ENCODE measurements at places on chromosomes 4 and X. TPM values are rescaled to one million over a fixed set of nuclear protein-coding genes. Genes with fewer than 3 reads are reported as not detected.

GRCh38 chr4:158170691-158171561, 1.9 kb downstream of the GASK1B start:
- no peak overlapping the region for H3K27ac ChIP-seq
- peaks cover 3% of the 10 kb centered on the region for H3K27me3 ChIP-seq
- H3K36me3 ChIP-seq: no peaks in the 10 kb centered on the region
- no peaks in the 10 kb centered on the region for H3K4me1 ChIP-seq

GRCh38 chr4:113070755-113071154, 21.3 kb downstream of the ANK2 start:
- no peak for DNase-seq
- no peak overlapping the region for H3K4me3 ChIP-seq
- H3K36me3 ChIP-seq: no peaks in the 10 kb centered on the region
- no peak overlapping the region for H3K27ac ChIP-seq
- no peaks in the 10 kb centered on the region for H3K4me1 ChIP-seq

- peaks cover 3% of the 10 kb centered on the region for H3K4me1 ChIP-seq
- no peaks in the 10 kb centered on the region for H3K36me3 ChIP-seq
- DNase-seq: no peak
- no peak overlapping the region for H3K27ac ChIP-seq
- no peak overlapping the region for H3K4me3 ChIP-seq
- H3K27me3 ChIP-seq: peaks cover 11% of the 10 kb centered on the region
Observed at GRCh38 chr4:42398171-42398870, 1.0 kb downstream of the SHISA3 start.

- no peaks in the 10 kb centered on the region for H3K36me3 ChIP-seq
- no peaks in the 10 kb centered on the region for H3K4me1 ChIP-seq
- no peak overlapping the region for H3K27ac ChIP-seq
- H3K4me3 ChIP-seq: no peak overlapping the region
Observed at GRCh38 chrX:8403988-8404387, 60.6 kb upstream of the VCX3B start.

- no peak for DNase-seq
- H3K4me1 ChIP-seq: no peaks in the 10 kb centered on the region
- H3K27me3 ChIP-seq: no peaks in the 10 kb centered on the region
- H3K27ac ChIP-seq: no peak overlapping the region
Observed at GRCh38 chr4:21992330-21992729, 43.8 kb upstream of the KCNIP4 start.

- no peak overlapping the region for H3K4me3 ChIP-seq
- no peak for DNase-seq
- no peaks in the 10 kb centered on the region for H3K4me1 ChIP-seq
- H3K27me3 ChIP-seq: no peaks in the 10 kb centered on the region
- no peaks in the 10 kb centered on the region for H3K36me3 ChIP-seq
- no peak overlapping the region for H3K27ac ChIP-seq
Observed at GRCh38 chr4:19540859-19541540, 710.7 kb upstream of the SLIT2 start.

DNA sequence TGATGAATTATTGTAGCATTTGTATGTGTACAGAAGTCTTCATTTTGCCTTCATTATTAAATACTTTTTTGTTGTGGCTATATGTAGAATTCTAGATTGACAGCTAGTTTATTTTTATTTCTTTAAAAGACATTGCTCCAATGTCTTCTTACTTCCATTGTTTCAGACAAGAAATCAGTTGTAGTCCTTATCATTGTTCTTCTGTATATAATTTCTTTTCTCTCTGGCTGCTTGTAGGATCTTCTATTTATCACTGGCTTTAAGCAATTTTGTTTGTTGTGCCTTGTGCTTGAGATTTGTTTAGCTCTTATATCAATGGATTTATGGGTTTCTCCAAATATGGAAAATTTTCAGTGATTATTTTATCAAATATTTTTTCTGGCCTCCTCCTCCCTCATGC, 13.5 kb upstream of the GATB start:
- no peaks in the 10 kb centered on the region for H3K27me3 ChIP-seq
- H3K27ac ChIP-seq: no peak overlapping the region
- H3K4me3 ChIP-seq: no peak overlapping the region

DNA sequence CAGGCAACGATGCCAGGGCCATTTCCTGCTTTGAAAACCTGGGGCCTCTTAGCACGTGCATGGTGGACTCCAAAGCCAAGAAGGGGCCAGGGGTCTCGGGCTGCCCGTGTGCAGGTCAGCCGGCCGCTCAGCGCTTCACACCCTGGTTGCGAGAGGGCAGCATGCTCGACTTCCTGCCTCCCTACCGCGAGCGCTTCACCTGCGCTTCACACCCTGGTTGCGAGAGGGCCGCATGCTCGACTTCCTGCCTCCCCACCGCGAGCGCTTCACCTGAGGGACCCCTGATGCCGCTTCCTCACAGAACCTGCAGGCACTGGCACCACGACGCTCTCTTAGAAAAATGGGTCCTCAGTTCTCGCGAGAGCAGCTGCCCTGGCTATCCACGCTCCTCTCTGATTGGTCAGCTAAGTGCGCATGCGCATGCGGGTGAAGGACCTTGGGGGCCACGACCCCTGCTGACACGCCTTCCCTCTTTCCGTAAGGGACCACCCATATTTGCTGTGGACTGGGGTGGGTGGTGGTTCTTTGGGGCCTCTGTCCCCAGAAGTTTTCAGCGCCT, at the start of gene FAM9A:
Gene FAM9A (minus strand): TSS at position 343 of the 559 bp plus-strand sequence. CDS start 1,212 bp downstream, outside the sequence.
- no peak within 1 kb of the TSS for H3K4me3 ChIP-seq
- H3K36me3 ChIP-seq: no peaks in the 10 kb centered on the region
- no peak within 1 kb of the TSS for H3K27ac ChIP-seq
- no peak for DNase-seq
- H3K4me1 ChIP-seq: no peaks in the 10 kb centered on the region

DNA sequence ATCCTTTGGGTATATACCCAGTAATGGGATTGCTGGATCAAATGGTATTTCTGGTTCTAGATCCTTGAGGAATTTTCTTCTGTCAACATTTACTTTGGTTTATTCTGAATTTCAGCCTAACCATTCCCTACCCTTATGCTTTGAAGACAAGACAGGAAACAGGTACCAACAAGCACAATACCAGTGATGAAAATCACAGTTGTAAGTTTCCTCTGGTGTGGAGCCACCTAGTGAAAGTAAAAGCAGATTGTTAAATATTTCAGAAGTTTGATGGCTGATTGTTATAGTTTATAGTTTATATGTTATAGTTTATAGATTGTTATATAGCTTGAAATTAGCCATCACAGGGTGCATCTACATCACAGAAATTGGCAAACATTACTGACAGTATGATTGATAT, 104.5 kb upstream of the AGA start:
- no peaks in the 10 kb centered on the region for H3K4me1 ChIP-seq
- H3K27ac ChIP-seq: no peak overlapping the region
- no peak overlapping the region for H3K4me3 ChIP-seq
- no peaks in the 10 kb centered on the region for H3K27me3 ChIP-seq
- H3K36me3 ChIP-seq: no peaks in the 10 kb centered on the region

- H3K4me1 ChIP-seq: no peaks in the 10 kb centered on the region
- no peak for DNase-seq
- H3K4me3 ChIP-seq: no peak overlapping the region
- no peaks in the 10 kb centered on the region for H3K36me3 ChIP-seq
Observed at GRCh38 chrX:122552286-122552800, 631.7 kb upstream of the GRIA3 start.

GRCh38 chr4:42489095-42489494, 91.8 kb downstream of the SHISA3 start:
- no peak for DNase-seq
- H3K36me3 ChIP-seq: no peaks in the 10 kb centered on the region
- H3K4me1 ChIP-seq: no peaks in the 10 kb centered on the region
- no peak overlapping the region for H3K27ac ChIP-seq
- H3K27me3 ChIP-seq: no peaks in the 10 kb centered on the region
- H3K4me3 ChIP-seq: no peak overlapping the region

- no peak for DNase-seq
- H3K27ac ChIP-seq: no peak overlapping the region
- no peaks in the 10 kb centered on the region for H3K36me3 ChIP-seq
- no peaks in the 10 kb centered on the region for H3K4me1 ChIP-seq
Observed at GRCh38 chr4:166335256-166335938, 462.4 kb downstream of the TLL1 start.

DNA sequence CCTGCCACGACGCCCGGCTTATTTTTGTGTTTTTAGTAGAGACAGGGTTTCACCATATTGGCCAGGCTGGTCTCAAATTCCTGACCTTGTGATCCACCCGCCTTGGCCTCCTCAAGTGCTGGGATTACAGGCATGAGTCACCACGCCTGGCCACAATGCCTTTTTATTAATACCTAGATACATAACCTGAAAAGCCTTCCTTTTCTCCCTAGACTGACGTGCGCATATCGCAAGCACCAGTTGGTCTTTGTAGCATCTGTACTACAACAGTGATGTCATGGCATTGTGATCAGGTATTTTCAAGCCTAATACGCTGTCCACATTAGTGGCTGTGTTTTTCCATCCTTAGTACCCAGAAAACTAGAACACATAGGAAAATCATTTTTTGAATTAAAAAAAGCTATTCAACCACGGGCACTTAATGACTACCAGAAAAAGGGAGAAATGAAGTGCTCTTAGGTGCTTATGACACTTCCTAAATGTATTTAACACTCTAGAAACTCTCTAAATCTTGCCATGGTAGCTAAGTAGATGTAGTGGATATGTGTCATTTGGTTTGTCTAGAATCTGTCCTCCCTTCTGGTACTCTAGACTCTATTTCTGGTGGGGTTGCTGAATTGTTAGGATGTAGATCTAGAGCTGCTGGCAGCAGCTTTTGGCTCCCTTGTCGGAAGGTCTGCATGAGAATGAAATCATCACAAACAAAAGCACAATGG, 707.8 kb downstream of the STIM2 start:
- no peak for DNase-seq
- no peaks in the 10 kb centered on the region for H3K36me3 ChIP-seq
- no peak overlapping the region for H3K27ac ChIP-seq
- no peaks in the 10 kb centered on the region for H3K27me3 ChIP-seq

GRCh38 chr4:44861756-44862155, 135.4 kb upstream of the GNPDA2 start:
- no peaks in the 10 kb centered on the region for H3K27me3 ChIP-seq
- H3K4me3 ChIP-seq: no peak overlapping the region
- no peak overlapping the region for H3K27ac ChIP-seq
- H3K4me1 ChIP-seq: no peaks in the 10 kb centered on the region
- no peaks in the 10 kb centered on the region for H3K36me3 ChIP-seq
- DNase-seq: no peak

GRCh38 chrX:15744181-15744867, 6.3 kb downstream of the CA5B start:
- H3K27ac ChIP-seq: no peak overlapping the region
- H3K36me3 ChIP-seq: no peaks in the 10 kb centered on the region

DNA sequence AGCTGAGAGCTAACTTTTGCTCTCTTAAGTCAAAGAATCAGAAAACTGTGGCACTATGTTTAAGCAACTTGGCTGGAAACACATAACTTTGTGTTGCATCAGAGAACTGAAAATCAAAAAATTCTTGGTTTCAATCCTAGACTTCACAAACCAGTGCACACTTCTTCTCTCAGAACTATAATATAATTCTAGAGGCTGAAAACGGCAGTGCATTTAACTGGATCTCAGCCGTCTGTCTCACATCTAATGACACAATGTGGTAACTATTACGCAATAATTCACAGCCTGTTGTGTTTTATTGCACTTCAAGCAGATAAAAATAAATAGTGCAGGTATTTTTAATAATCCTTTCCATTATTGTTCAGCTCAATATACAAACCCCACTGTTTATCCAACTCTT, 260.6 kb upstream of the DIAPH2 start:
- no peaks in the 10 kb centered on the region for H3K27me3 ChIP-seq
- no peak overlapping the region for H3K4me3 ChIP-seq
- H3K36me3 ChIP-seq: no peaks in the 10 kb centered on the region
- no peak for DNase-seq

GRCh38 chrX:134377537-134377936, 82.4 kb upstream of the HPRT1 start:
- no peak overlapping the region for H3K4me3 ChIP-seq
- H3K27ac ChIP-seq: no peak overlapping the region
- H3K27me3 ChIP-seq: no peaks in the 10 kb centered on the region
- H3K4me1 ChIP-seq: peaks cover 7% of the 10 kb centered on the region
- H3K36me3 ChIP-seq: no peaks in the 10 kb centered on the region

- no peak for DNase-seq
- no peaks in the 10 kb centered on the region for H3K27me3 ChIP-seq
- H3K27ac ChIP-seq: no peak overlapping the region
Observed at GRCh38 chrX:96394598-96394997, 290.0 kb upstream of the DIAPH2 start.

DNA sequence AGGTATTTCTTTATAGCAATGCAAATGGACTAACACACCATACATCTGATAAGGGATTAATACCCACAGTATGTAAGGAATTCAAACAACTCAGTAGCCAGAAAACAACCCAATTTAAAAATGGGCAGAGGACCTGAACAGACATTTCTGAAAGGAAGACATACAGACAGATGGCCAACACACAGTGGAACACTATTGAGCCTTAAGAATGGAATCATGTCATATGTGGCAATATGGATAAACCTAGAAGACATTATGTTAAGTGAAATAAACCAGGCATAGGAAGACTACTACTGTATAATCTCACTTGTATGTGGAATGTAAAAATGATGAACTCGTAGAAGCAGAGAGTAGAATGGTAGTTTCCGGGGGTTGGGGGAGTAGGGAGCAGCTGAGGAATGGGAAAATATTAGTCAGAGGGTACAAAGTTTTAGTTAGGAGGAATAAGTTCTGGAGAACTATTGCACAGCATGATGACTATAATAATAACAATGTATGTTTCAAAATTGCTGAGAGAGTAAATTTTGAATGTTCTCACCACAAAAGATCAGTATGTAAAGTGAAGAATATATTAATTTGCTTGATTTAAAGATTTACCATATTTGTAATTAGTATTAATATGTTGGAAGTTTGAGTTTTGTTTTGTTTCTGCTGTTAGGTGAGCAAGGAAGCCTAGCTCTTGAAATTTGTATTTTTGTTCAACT, 25.2 kb downstream of the WDR44 start:
- DNase-seq: no peak
- no peaks in the 10 kb centered on the region for H3K36me3 ChIP-seq
- H3K27ac ChIP-seq: no peak overlapping the region
- no peaks in the 10 kb centered on the region for H3K4me1 ChIP-seq
- H3K4me3 ChIP-seq: no peak overlapping the region
- no peaks in the 10 kb centered on the region for H3K27me3 ChIP-seq

DNA sequence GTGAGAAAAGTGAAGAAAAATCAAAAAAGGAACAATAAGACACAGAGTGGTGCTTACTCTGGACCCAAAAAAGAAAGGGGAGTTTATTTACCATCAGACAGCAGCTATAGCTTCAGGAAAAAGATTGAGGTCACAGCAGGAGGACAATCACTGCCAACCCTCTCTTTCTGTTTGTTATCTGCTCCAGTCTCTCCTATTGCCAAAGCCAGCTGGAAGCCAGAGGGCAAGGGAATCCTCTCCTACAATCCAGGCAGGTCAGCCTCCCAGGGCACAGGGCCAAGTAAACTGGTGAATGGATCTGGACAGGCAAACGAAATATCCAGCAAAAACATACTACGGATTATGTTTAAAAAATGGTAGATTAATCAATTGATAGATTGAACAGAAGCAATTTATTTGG, 306.9 kb upstream of the SLIT2 start:
- no peaks in the 10 kb centered on the region for H3K4me1 ChIP-seq
- no peak overlapping the region for H3K27ac ChIP-seq
- DNase-seq: no peak
- no peaks in the 10 kb centered on the region for H3K36me3 ChIP-seq
- H3K27me3 ChIP-seq: no peaks in the 10 kb centered on the region

FAT1 gene
- total RNA-seq: not detected

TIGD2 gene
- total RNA-seq: 4.1 TPM

EDNRA gene
- total RNA-seq: not detected

TKTL2 gene
- not detected for total RNA-seq

Measured in CD8-positive, alpha-beta memory T cell (primary cell).